ENCODE measurements at places on chromosomes 5 and 9.

DNA sequence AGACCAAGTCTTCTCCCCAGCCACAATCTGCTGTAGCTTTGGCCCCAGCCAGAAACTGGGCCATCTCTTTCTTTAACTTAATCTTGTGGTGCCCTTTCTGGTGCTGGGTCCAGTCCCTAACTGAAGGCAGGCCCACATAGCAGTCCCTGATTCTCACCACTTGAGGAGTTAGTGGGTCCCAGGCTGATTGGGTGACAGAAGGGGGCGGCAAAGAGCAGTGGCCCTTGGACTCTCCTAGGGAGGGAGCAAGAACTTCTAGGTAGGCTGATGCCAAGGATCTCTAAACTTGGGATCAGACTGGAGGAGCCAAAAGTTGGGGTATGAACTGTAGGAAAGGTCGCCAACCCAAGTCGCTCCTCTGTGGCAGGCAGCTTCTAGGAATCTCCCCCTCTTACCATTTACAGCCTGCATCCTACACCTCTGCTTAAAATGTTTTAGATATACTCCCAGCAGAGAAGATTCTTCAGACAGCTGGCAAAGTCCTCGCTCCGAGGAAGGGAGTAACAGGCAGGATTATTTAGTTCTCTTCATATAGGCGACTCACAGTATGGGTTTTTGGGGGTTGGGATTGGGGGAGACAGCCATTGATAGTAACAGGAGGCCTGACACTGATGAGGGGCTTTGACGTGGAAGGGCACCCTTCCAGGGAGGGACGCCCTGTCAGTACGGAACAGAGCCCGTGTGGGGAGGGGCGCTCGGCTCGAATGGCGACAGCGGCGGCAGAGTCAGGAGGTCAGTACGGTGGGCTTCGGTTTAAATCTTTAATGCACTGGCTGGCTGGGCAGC lies 2.0 kb upstream of the CCL27 start:
- no peak for DNase-seq

GRCh38 chr9:29974197-29974596 lies 2400.9 kb upstream of the C9orf72 start:
- DNase-seq: no peak

DNA sequence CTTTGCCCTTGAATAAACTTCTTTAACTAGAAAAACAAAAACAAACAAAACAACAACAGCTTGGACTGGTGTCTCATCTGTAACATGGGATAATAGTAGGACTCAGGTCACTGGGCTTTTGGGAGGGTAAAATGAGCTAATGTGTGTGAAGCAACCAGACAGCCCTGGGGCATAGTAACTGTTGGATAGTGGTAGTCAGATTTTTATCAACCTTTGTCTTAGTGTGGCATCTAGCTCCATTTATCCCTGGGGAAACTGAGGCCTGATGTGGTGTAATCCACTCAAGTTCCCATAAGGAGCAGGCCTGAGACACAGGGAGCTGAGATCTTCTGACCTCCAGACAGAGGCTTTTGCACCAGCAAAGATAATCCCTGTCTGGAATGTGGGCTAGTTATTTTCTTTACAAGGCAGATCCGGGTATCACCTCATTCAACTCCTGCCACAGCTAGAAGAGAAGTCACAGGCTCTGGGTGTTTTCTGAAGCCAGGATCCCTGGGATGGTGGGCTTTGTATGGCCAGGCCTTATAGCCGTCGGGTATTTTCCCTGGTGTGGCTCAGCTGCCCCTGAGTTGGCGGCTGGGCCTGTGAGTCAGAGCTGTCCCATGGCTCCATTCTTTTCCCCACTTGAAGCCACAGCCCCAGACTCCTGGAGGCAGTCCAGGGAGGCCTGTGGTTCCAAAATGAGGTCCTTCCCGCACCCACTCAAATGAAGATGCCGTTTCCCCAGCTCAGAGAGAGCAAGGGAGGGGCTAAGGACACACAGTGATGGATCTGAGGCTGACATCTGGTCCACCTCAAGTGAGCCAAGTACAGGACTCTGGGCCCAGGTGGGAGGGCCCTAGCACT lies 26.1 kb upstream of the CSF1R start:
- no peak for DNase-seq

DNA sequence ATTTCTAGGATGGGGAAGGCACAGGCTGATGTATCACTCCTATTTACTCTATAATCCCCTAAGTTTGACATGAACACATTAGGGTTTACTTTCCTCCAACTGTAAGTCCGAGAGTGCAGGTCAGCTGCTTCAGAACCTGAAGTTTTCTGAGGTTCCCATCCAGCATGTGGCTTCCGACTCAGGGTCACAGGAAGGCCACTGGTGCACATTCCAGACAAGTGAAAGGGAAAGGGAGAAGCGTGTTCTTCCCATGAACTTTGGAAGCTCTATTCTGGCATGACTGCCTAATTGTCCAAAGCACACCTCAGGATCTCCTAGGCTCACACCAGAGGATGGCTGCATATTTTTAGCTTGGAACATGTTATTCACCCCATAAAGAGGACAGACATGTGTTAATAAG lies 602.6 kb downstream of the SEMA5A start:
- DNase-seq: no peak

DNA sequence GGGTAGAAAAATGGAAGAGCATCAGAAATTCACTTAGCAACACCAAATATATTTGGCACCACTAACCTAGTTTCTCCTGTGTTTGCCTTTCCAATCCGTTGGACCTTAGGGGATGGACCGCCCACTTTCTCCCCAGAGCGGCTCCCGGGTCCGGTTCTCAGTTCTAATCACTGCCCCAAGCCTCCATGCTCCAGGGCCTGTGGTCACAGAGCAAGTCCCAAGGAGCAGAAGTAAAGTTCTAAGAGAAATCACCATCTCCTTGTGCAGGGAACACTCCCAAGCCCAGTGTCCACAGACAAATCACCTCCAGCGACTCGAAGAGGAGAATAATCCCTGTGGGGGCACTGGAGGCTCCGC lies 728 bp upstream of the SLC1A1 start:
- DNase-seq: no peak

- DNase-seq: no peak
Observed at GRCh38 chr9:101849102-101849707, 110.8 kb upstream of the GRIN3A start.

DNA sequence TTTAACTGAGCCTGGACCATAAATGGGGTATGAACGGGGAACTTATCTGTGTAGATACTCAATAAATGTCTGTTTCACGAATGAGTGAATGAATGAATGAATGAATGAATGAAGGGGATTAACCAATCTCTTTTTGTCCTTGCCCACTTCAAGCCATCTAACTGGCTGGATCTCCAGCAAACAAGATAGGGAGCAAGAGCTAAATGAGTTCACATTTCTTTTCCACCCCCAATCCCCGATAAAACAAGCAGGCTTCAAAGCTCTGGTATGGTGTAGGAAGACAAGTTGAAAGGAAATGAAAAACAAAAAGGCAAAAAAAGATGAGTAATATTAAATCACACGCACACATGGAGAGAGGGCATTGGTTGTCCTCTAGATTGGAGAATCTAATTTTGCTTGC lies 84.0 kb downstream of the CMYA5 start:
- DNase-seq: no peak

GRCh38 chr5:151105561-151105960 lies 24.7 kb upstream of the TNIP1 start:
- no peak for DNase-seq
